ENCODE measurements at places on chromosomes 16 and 17.

DNA sequence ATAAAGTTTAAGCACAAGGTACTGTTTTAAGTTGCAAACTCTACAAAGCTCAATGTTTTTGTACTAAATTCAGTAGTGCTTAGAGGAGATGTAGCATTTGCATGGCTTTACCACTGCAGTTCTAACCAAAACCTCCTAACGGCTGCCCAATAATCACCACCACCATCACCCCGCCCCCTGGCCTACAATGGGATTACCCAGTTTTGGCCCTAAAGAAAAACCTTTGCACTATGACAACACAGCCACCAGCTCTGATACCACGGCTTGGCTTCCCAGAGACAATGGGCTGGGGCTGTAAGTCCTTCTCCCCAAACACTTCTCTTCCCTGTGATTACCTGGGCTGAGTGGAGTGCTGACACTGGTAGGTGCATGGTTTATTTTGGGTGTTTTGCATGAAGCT lies 58.4 kb upstream of the MTMR4 start:
- no peak for DNase-seq

DNA sequence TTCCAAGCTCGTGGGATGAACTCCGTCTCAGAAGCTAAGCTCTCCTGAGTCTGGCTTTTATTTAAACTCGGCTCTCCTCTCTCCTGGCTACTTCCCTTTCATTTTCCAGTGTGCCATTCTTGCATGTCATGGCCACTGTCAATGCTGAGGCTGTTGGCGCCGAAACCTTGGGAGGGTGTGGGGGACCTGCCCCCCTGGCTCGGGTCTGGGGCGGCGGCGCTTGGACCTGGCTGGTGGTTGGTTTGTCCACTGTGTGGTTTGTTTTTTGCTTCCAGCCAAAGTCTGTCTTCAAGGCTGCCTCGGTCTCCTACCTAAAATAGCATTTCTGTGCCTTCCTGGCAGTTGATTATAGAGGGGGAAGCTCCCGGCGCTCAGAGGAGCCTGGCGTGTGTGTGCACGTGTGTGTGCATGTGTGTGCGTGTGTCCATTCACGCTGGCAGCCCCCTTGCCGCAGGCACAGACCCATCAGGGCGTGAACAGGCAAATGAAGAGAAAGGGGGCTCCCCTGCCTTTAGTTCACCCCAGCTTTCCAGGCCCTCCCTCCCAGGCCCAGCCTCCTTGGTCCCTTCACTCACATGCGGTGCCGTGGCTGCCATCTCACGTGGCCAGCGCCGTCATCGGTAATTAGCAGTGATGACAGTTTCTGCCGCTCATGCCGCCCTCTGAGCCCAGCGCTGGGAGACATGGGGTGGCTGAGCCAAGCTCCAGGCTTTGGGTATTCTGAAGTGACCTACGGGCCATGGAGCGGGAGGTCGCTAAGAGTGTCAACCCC lies 179.9 kb downstream of the SEC14L1 start:
- DNase-seq: no peak

DNA sequence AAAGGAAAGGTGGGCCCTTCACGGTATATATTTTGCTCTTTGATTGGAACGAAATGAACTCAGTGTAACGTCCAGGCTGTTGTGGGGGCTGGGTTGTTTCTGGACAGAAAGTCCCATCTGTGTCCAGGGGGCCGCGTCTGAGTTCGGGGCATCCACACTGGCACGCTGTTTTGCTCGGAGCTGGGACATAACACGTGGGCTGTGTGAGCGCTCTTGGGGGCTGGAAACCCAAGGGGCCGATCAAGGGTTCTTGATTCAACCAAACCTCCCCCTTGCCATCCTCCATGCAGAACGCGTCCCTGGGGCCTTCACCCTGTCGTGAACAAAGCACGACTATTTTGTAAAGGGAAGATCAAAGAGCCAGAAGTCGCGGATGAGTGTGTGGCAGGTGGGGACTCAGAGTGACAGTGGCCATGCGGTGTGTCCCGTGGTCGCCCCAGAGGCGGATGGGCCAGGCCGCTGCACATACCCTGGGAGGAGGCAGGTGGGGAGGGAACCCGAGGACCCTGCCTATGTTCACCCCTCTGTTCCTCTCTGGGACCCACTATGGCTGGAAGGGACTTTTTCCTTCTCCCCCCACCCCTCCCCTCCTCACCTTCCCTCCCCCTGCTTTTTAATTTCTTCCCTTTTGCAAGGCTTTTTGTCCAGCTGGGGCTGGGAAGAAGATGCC lies 387.2 kb downstream of the SEC14L1 start:
- no peak for DNase-seq

GRCh38 chr17:75386430-75386829 lies 19.0 kb downstream of the GRB2 start:
- DNase-seq: no peak

DNA sequence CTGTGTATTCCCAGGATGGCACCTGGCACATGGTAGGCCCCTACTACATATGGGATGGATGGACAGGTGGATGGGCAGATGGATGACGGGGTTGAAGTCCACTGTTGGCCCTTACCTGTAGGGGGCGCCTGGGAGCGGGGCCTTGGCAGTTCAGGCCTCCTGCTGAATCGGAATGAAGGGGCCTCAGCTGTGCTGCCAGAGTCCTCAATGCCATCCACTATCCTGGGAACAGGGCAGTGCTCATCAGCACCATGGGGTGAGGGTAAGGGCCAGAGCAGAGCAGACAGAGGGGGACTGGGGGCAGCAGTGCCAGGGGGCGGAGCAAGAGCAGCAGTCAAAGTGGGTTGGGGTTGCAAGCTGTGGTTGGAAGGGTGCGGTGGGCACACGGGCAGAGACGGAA lies 8.3 kb upstream of the RAB5C start:
- no peak for DNase-seq

GRCh38 chr17:67150826-67151225 lies 94.2 kb downstream of the HELZ start:
- no peak for DNase-seq

DNA sequence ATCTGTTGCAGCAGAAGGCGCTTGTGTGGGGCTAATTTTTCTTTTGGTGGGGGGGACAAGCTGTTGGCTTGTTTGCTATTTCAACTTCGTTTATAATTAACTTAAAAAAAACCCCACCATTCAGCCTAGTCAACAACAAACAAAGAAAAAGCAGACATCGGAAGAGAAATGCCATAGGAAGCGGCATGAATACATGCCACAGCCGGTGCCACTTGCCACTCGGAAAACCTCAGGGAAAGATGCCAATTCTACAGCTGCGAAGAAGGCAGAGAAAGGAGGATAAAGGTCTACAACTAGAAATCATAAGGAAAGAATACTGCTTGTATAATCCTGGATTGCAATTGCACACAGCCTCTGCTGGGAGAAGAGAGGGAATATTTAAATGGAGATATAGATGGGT lies 254.4 kb upstream of the PMFBP1 start:
- no peak for DNase-seq

DNA sequence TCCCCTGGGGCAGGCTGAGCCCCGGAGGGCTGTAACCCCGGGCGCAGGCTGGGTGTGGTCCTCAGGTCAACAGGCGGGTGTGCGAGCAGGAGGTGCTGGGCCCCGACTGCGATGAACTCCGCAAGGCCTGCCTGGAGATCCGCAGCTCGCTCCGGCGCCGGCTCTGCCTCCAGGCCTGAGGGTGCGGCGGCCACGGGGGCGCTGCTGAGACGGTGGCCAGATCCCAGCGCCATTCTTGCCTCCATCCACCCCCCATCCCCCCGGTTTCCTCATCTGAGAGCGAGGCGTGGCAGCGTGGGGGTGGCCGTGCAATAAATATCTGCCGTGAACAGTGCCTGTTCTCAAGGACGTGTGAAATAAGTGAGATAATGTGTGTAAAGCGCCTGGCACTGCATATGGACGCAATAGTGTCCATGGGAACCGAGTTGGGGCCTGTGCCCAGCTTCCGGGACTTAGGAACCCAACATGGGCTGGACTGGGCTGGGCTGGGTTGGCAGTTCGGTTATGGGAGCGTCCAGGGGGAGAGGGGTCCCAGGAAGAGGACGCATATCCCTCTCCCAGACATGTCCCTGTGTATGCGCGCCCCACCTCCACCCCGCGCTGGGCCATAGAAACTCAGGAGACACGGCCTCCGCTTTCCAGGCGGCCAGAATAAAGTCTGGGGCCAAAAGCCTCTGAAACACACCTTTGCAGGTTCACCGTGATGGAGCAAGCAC lies 15.0 kb downstream of the ZNF213 start:
- DNase-seq: no peak

DNA sequence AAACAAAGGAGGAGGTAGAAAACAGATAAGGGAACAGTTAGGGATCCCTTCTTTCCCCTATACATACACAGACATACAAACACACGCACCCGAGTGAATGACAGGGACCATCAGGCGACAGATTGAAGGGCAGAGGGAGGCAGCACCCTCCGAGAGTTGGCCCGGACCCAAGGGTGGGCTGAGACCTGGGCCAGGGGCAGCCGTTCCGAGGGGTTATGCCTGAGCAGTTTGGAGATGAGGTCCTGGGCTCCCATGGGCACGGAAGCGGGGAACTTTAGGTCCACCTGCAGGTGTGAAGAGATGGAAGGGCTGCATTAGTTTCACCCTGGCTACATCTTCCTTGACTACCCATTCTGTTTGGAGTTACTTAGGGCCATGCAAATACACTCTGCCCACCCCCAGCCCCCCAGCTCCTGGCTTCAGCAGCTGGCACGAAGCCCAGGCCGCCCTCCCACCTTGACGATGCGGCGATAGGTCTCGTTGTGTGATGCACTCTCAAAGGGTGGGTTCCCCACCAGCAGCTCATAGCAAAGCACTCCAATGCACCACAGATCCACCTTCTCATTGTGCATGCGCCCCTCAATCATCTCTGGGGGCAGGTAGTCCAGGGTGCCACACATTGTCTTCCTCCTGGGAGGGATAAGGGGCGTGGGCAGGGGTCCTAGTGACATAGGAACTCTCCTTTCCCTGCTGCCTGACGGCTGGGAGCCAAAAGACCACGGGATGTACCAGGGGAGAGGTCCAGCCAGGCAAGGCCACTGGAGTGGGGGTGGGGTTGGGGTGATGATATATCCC lies 5.4 kb downstream of the AURKB start:
- DNase-seq: no peak

GRCh38 chr16:4787627-4788482 lies at the start of gene SEPTIN12:
SEPTIN12 (minus strand) TSS chr16:4788345; CDS start chr16:4787645, 700 bp downstream.
- DNase-seq: no peak

- DNase-seq: no peak
These were observed 123.7 kb downstream of the SPACA3 start for GRCh38 chr17:33115366-33115765.

DNA sequence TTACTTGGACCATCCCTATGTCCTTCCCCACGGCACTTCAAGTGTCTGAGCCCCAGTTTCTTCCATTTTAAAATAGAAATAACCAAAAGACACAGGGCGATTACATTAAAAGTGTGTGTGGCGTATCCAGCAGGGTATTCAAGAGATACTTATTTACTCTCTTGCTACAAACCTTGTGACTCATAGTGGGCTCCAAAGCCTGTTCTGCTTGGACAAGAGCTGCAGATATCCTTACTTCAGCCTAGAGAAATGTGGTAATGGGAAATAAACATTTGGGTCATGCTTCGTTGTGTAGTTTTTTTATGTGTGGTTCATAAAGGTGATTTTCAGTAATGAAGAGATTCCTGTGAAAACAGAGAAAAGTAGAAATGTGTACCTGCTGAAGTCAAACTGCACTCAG lies 288.9 kb upstream of the CDH11 start:
- DNase-seq: no peak

- DNase-seq: no peak
These were observed 16.7 kb upstream of the ERN2 start for GRCh38 chr16:23729503-23730424.

- DNase-seq: no peak
These were observed 17.9 kb downstream of the KPNA2 start for GRCh38 chr17:68053231-68054013.

DNA sequence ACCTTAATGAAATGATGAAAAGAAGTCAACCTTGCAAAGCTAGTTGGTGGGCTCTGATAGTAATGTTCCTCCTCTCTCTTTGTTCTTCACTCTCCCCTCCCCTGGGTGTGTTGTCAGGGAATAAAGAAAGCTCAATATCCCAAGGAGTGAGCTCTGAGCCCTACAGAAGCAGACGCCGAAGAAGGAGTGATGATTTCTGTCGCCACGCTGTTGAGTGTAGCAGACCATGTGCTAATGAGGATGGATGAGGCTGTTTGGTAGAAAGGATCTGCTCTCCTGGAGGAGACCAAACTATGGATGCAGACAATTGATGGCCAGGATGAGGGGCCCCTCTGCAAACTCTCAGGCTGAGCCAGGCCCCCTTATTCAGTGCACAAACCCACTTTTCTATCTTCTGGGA lies 140.0 kb upstream of the DNAH9 start:
- DNase-seq: no peak

Data from activated CD8-positive, alpha-beta memory T cell treated with anti-CD3 and anti-CD28 coated beads for 4 hours (primary cell).